CD14-positive monocyte (primary cell): ENCODE measurements at places on chromosomes 2 and 18.

- no peak for DNase-seq
These were observed 279.7 kb downstream of the MBD2 start for GRCh38 chr18:53944721-53945120.

DNA sequence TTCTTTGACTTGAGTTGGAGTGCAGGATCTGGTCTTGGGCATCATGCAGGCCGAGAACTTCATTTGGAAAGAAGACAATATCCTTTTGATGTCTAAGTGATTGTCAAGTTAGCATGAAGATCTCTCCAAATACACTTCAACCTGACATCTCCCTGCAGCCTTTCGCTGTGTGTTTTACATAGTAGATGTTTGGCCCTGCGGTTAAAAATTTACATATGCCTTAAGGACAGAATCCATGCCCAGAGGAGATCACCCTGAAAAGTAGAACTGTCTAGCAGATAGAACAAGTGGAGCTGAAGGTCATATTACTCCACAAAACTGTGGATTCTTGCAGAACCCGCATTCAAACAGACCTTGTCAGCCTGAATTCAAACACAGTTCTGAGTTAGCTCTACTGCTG is 409.9 kb downstream of the LPIN1 start:
- no peak for DNase-seq

GRCh38 chr2:42855221-42855970 is 63.0 kb upstream of the HAAO start:
- DNase-seq, result no peak

GRCh38 chr2:17583646-17584045 is 43.1 kb downstream of the VSNL1 start:
- DNase-seq, result no peak

DNA sequence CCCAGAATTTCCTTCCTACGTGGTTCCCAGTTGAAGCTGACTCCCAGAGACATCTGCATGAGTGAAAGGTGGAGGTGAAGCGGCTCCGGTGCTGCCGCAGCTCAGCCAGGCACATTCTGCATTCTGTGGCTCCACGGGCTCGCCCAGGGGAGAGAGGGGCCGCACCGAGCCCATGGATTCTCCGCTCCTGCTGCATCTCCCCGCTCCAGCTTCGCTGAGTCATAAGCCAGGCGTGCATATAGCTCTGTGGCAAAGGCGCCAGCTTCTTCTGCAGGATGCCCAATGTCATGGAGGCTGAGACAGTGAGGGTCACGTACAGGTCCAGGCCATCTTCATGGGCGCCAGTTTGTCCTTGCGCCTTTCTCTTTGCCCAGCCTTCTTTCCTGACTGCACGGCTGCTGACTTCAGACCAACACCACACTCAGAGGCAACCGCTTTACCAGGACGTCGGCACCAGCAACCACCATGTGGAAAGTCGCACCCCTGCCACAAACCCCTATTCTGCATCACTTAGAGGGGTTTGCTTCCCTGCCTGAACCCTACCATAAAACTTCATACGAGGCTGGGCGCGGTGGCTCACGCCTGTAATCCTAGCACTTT is 215.7 kb downstream of the MGAT5 start:
- no peak for DNase-seq

DNA sequence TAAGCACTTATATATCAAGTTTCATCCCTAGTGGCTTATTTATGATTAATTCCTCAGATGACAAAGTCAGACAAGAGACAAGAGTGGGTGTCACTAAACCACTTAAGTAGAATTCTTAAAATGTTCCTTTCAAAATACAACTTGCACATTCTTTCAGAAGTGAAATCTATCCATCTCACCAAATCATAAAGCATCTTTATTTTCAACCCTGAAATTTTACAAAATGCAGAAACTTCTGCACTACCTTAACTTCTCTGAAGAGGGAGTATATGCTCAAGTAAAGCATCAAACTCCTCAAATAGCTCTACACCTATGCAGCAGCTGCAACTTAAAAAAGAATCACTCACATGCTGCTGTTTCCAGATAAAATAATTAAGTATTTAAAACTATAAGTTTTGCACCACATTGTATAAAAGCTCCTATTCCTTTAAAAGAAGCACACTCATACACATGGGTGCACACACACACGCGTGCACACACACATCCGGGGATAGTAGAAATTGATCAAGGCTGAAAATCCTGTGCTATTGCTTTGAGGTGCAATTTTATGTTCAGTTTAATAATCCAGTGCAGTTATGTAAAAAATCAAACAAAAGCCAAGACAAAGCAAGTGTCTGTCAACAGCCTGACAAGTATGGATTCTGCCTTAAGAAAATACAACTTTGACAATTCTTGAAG is 244.5 kb downstream of the TCF4 start:
- peak; percentile 7 for DNase-seq
